ENCODE measurements at places on chromosomes 12 and 14.

DNA sequence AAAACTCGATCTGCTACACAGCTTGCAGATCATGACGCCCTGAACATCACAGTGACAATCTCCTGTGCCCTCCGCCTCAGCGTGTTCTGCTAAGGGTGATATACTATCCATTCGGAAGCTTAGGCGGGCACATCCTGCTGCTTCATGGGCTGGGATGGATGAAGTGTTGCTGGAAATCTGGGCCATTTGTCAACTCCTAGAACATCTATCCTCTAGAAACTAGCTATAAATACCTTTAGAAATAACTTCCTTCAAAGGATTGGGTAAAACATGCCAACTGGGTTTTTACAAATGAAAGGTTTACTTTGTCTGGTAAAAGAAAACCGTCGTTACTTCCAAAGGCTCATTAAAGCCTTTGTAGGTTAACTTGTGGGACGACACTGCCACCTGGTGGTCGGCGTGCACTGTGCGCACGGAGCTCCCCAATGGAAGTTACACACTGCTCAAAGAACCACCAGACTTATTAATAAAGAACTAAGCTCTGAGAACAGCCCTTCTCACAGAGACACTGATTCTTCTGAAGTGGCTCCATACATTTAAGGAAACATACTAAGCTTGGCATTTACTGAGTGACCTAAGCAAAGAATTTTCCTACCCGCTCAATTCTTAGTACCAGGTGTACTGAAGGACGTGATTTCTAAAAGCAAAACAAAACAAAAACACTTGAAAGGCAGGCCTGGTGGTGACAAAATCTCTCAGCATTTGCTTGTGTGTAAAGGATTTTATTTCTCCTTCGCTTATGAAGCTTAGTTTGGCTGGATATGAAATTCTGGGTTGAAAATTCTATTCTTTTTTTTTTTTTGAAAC, 21.6 kb upstream of the CACNA2D4 start:
- peak; percentile 83 for DNase-seq

DNA sequence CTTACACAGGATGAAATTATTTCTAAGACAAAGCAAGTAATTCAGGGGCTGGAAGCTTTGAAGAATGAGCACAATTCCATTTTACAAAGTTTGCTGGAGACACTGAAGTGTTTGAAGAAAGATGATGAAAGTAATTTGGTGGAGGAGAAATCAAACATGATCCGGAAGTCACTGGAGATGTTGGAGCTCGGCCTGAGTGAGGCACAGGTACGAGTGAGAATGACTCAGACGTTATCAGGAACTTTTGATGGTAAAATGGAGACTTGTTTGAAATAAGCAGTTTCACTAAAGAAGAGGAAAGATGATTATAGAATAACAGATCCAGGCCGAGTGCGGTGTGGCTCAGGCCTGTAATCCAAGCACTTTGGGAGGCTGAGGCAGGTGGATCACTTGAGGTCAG, 25.6 kb downstream of the KLC1 start:
- DNase-seq = no peak

- DNase-seq = no peak
These were observed 20.6 kb upstream of the EML1 start for GRCh38 chr14:99772371-99773283.

GRCh38 chr12:73951956-73952703, 585.5 kb upstream of the ATXN7L3B start:
- DNase-seq = no peak

DNA sequence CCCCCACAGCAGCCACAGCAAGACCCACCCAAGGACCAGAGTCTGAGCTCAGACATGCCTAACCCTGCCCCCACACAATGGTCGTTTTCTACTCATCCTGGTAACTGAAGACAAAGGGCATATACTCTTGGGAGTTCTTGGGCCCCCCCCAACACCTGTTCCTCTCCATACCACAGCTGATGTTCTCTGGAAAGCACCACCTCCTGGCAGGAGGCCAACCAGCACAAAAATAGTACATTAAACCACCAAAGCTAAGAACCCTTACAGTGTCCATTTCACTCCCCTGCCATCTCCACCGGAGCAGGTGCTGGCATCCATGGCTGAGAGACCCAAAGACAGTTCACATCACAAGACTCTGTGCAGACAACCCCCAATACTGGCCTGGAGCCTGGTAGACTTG, 80.6 kb upstream of the DAAM1 start:
- DNase-seq = no peak

GRCh38 chr12:3987571-3987970, 114.4 kb upstream of the PARP11 start:
- DNase-seq = no peak

GRCh38 chr12:109541413-109541726, 31.9 kb downstream of the MMAB start:
- DNase-seq = no peak

DNA sequence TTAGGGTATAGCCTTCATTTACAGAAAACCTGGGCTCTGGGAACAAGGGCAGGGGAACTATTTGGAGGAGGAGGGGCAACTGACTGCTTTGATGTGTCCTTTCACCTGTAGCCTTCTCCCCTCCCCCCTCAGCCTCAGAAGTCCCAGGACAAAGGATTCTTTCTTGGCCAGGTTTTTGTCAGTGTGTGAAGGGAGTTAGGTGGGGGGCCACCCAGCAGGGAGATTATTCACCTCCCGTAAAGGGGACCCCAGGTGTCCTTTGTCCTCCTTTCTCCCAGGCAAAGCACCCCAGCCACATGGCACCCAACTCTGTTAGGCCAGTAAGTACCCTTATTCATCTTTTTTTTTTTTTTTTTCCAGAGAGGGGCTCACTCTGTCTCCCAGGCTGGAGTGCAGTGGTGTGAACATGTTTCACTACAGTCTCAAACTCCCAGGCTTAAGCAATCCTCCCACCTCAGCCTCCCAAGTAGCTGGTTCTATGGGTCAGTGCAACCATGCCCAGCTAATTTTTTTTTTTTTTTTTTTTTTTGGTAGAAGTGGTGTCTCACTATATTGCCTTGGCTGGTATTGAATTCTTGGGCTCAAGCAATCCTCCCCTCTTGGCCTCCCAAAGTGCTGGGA, 723 bp upstream of the NFE2 start:
- no peak for DNase-seq

GRCh38 chr12:58425481-58426392, 484.4 kb downstream of the ATP23 start:
- DNase-seq = peak; percentile 70

- no peak for DNase-seq
These were observed 160.1 kb upstream of the CPNE8 start for GRCh38 chr12:39065455-39065854.

- DNase-seq = no peak
These were observed 30.5 kb downstream of the DPF3 start for GRCh38 chr14:72863216-72864006.

Data from RPMI8226 (cell line).